MG63 (cell line): ENCODE measurements at places on chromosomes 7 and 10. TPM values are rescaled to one million over a fixed set of nuclear protein-coding genes. Genes with fewer than 3 reads are reported as not detected.

TMEM196 gene
- not detected in 2 replicates for total RNA-seq

CALD1 gene
- total RNA-seq, result 53.1 and 68.3 TPM in 2 replicates

ACSL5 gene
- total RNA-seq, result 3.2 and 6.5 TPM in 2 replicates

IL15RA gene
- total RNA-seq, result 15.3 and 23.8 TPM in 2 replicates

CFTR gene
- total RNA-seq, result not detected in 2 replicates

AKR1C8 gene
- not detected in 2 replicates for total RNA-seq

SFMBT2 gene
- total RNA-seq, result 0.03 TPM in 1 of 2 replicates, not detected in the other

ZNF775 gene
- 4.0 and 13.9 TPM in 2 replicates for total RNA-seq

CRTAC1 gene
- not detected in 2 replicates for total RNA-seq

OPN4 gene
- total RNA-seq, result not detected in 2 replicates
